ENCODE measurements at places on chromosomes 16 and 17. TPM values are rescaled to one million over a fixed set of nuclear protein-coding genes. Genes with fewer than 3 reads are reported as not detected.

- peak; percentile 33 for ATAC-seq
Measured at GRCh38 chr17:28570716-28571360, 486 bp downstream of the PIGS start.

The TEX14 gene
- total RNA-seq, result 0.27 TPM

The RSKR gene
- total RNA-seq, result 15.9 TPM

The ZFP3 gene
- 1.6 TPM for total RNA-seq

Measured in motor neuron (in vitro differentiated cells).